ENCODE measurements at places on chromosomes 13 and 19.

GRCh38 chr19:49150106-49150943 is 4.9 kb downstream of the HRC start:
- DNase-seq: peak; percentile 30

- DNase-seq: no peak
Observed at GRCh38 chr13:73870036-73870741, 264.0 kb downstream of the KLF12 start.

DNA sequence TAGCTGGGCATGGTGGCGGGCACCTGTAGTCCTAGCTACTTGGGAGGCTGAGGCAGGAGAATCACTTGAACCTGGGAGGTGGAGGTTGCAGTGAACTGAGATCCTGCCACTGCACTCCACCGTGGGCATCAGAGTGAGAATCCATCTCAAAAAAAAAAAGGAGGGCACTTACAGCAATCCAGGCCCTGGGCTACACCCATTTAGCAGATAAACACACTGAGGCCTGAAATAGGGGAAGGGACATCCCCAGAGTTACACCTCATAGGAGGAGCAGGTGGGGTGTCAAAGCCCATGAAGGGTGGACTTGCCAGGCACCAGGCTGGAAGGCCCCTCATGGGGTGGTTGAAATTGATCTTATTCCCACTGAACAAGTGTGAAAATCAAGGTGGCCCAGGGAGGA is 13.9 kb upstream of the PLAUR start:
- DNase-seq: no peak

- no peak for DNase-seq
Observed at GRCh38 chr13:101146101-101146898, 270.0 kb downstream of the NALCN start.

GRCh38 chr19:7846155-7846646 is 16.2 kb downstream of the EVI5L start:
- DNase-seq: no peak

- DNase-seq: no peak
Observed at GRCh38 chr13:25222740-25223139, 50.7 kb upstream of the AMER2 start.

DNA sequence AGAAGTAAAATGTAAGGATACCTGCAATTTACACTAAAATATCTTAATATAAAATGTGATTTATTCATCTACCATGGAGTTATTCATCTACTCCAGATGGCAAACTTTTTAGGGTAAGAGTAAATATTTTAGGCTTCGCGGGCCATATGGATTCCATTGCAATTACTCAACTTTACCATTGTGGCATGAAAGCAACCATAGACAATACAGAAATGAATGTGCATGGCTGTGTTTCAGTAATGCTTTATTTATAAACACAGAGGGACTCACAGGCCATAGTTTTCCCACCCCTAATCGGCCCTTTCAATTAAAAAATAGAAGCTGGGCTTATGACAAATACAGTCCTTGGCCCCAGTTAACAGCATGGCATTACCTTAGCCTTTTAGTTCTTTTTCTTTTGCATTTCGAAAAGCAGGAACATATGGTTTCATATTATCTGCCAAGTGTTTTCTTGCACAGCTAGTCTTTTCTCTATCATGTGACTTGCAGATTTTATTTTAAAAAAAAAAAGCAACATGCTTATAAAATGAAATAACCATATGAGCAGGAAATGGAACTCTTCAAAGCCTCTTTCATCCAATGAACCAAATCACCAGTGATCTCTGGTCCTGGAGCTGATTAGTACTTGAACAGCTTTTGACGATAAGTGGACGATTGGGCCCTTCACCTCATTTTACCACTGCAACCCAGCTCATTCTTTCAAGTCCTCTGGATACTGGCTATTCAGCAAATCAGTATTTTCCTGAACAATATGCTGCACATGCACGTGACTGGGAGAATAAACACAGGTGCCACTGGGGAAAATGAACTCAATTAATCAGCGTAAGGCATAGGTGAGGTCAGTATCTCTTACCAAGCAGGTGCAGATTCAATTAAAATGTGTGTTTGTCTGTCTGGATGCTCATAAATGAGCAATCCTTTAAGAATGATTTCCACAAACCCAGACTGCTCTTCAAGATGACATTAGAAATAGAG is 63.9 kb downstream of the LHFPL6 start:
- DNase-seq: no peak

DNA sequence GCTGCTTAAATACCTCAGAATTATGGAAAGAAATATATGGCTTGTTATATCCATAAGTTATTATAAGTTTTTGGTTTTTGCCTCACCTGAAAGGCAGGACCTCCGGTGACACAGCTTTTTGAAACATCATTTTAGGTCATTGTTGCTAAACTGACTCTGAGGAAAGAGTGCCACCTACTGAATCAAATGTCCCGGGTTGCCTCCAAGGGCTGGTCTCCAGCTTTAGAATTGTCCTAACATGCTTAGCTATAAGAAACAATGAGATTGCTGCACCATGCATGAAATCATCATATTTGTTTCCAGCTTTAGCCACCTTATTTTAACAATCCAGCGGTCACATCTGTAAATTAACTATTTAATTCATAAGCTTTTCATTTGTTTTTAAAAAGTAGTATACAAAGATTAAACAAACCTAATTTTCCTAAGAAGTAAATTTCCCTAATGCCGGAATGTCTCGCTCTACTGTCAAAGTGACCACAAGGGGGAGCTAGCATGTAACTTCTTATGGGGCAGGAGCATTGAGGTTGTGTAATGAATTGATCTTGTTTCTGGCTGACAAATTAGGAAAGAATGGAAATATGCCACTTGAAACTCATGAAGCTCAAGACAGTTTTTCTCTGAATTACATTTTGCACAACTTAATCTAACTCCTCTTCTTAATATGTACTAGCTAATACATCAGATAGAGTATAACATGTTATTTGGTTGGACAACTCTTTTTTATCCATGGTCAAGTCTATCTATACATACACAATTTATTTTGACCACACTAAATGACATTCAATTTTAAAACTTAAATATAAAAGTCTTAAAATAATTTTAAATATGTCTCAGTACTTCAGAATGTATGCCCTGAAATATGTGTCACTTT is 6.7 kb upstream of the PCDH17 start:
- DNase-seq: no peak

GRCh38 chr19:40284501-40285352 is at the start of gene AKT2:
Gene AKT2, minus strand, starts transcription at chr19:40285345. Its CDS starts 20,078 bp downstream, at chr19:40265267.
- peak; percentile 62 for DNase-seq

DNA sequence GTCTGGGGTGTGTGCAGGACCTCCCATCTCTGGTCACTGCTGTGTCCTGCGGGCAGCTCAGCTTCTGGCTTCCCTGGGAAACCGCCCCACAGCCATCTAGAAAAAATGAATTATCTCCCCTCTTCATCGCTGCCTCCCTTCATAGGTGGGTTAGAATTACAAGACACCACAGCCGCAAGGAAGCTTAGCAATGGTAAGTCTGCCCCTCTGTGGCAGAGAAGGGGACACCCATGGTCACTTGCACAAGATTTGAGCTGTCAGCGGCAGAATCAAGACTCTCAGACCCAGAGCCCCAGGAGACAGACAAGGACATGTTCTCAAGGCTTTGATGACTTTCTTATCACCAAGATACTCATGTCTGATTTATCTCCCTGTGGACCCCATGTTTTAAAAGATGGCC is 110.8 kb upstream of the PABPC3 start:
- DNase-seq: no peak

DNA sequence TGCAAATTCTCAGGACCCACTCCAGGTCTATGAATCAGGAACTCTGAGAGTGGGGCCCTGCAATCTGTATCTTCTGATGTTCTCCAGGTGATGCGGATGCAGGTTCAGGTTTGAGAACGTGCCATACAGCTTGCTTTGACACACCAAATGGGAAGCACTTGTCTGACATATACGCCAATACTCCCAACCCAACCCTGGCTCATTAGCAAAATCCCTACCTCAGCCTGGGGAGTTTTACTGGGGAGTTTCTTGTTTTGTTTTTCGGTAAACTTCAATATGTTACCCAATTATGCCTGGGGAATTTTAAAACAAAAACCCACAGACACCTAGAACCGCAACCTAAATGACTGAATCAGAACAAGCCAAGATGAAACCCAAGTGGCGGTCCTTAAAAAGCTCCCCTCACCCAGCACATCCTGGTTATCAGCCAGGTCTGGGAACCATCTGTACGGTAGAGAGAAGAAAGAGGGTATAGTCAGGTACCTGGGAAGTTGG is 41.2 kb downstream of the ABCC4 start:
- no peak for DNase-seq

DNA sequence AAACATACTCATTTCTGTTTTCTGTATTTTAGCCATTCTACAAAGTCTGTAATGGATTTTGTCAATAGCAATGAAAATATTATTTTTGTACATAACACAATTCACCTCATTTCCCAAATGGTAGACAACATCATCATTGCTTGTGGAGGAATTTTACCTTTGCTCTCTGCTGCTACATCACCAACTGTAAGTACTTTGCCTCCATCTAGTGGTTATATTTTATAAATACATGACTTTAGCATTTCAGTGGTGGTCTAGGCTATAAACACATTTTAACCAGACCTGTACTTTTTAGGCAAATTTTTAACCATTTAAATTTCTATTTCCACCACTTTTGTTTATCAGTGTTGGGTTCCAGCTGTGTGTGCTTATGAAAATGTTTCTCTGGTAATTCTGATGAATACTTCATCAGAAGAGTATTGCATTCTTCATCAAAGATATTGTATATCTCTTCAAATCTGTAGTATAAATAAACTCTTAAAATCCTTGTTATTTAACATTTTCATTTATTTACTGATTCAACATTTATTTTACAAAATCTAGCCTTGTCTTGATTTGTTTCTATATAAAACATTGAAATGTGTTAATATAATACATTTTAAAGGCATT is 222.4 kb downstream of the NBEA start:
- no peak for DNase-seq

DNA sequence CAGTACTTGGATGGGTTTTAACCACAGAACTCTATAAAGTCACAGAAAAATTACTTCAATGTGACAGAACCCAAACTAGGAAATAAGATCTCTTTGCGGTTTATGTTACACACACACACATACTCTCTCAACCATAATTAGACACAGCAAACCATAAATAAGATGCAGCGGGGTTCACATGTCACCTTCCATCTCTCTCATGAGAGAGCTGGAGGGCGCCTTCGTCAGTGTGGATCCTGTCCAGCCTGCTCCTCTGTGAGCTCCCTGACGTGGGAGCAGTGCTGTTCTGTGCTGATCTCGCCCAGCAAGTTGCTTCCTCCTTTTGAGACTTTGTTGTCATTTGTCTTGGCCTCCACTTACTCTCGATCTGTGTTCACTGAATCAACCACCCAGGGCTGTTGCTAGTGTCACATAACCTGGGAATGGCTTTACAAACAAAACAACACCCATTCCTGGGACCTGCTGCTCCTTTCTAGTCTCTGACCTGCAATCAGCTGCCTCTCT is 204.9 kb upstream of the KL start:
- DNase-seq: no peak

GRCh38 chr19:19461306-19461670 is 54.1 kb downstream of the TSSK6 start:
- no peak for DNase-seq

DNA sequence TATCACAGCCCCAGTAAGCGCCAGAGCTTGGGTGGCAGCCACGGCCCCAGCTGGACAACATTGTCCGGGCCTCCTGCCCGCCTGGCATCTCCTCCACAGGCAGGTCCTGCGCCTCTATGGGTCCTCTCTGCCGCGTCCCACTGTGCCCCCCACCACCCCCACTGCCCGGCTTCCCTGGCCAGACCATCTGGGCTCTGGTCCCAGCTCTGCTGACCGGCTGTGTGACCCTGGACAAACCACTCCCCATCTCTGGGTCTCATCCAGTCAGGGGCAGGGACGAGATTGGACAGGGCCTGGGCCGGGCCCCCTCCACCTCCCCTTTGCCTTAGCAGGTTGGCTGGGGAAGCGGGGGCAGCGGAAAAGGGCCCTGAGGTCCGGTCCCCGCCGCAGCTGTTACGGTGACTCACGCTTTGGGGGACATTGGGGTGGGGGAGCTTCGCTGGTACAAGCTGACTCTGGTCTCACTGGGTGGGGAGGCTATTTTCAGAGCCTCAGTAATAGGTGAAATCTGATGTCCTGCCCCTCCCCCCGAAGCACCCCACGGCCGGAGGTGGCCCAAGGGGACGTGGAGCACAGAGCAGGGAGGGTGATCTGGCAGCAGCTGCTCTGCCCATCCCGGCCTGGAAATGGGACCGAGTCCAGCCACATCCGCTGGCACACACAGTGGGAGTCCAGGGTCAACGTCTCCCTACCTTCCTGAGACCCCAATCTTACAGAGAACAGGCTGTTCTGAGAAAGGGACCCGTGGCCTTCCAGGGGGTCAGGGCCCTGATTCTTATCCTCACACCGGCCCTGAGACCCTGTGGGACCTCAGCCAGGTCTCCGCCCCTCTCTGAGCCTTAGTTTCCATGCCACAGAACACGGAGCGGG is 9.1 kb downstream of the NFIC start:
- no peak for DNase-seq

- DNase-seq: no peak
Observed at GRCh38 chr13:51397262-51397941, 55.4 kb downstream of the INTS6 start.

DNA sequence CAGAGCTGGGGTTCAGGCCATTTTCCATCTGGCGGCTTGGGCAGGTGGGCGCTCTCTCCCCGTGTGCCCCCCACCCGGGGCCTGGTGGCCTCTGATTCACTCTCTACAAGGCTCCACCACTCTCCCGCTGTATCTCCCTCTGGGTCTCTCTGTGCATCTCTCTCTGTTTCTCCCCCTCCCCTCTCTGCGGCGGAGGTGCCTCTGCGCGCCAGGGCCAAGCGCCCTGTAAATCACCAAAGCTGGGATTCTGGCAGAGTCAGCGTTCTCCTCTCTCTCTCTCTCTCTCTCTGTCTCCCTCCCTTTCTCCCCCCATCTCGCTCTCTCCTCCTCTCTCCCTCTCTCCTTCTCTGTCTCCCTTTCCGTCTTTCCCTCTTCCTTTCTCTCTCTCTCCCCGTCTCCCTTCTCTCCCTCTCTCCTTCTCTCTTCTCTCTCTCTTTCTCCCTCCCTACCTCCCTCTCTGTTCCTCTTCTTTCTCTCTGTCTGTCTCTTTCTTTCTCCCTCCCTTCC is 3.9 kb downstream of the NFIC start:
- no peak for DNase-seq

GRCh38 chr13:113939944-113940297 is 34.0 kb downstream of the C13orf46 start:
- DNase-seq: no peak

GRCh38 chr13:112934078-112934477 is 34.9 kb upstream of the MCF2L start:
- no peak for DNase-seq

DNA sequence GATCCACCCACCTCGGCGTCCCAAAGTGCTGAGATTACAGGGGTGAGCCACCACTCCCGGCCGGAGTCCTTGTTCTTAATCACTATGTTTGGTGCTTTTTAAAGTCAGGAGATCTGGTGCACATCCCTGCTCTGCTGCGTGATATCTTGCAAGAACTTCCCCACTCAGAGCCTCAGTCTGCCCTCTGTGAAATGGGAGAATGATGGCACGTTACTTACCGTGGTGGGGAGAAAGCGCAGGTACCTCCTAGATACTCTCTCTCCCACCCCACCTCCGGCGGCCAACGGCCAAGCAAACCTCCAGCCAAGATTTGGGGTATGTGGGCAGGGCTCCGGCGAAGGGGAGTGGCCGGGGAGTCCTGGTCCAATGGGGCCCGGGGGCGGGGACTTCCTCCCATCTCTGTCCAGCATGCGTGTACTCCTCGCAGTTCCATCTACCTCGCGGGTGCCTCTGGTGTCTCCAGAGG is at the start of gene RYR1:
TSS of gene RYR1 (plus strand) at position 424 of the 466 bp plus-strand sequence. CDS start 139 bp downstream, outside the sequence.
- no peak for DNase-seq

Measured in T-helper 9 cell (primary cell).